ENCODE measurements at places on chromosomes 4 and X.
A peak's percentile ranks its signal among the peaks of the same experiment; 100 is the strongest.

DNA sequence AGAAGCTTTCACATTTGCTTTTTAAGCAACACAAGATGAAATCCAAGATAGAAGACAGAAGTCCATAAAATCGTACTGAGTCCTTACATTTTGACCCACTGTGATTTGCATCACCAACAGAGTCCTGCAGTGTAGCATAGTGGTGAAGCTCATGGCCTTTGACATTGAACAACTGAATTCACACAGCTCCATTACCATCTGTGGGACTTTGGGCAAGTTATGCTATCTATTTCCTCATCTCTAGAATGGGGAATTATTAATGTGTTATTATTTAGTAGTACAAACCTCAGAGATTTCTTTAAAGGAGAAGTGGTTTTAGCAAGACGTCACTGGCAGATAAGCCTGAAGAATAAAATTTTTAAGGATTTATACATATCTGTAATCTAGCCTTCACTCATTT, 10.7 kb downstream of the GPRIN3 start:
- no peak for DNase-seq

GRCh38 chrX:130204647-130205046, 32.9 kb downstream of the RAB33A start:
- DNase-seq = no peak

DNA sequence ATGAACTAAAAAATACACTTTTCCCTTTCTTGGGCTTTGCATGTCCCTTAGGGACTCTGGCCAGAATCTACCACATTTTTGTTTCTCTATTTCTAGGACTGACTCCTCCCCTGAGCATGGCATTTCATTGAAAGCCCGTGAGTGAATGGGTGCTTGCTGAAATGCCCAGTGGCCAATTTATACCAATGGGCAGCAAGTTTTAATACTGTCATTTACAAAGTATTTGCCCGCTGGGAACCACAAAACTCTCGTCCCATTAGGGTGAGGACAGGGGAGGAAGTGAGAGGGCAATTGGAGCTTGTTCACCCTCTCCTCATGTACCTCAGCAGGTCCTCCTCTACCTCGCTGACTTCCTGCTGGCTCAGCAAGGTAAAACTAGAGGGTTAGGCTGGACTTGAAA, 1.1 kb downstream of the SRPX2 start:
- DNase-seq = no peak

GRCh38 chrX:38890963-38891362, 89.7 kb downstream of the MID1IP1 start:
- no peak for DNase-seq

DNA sequence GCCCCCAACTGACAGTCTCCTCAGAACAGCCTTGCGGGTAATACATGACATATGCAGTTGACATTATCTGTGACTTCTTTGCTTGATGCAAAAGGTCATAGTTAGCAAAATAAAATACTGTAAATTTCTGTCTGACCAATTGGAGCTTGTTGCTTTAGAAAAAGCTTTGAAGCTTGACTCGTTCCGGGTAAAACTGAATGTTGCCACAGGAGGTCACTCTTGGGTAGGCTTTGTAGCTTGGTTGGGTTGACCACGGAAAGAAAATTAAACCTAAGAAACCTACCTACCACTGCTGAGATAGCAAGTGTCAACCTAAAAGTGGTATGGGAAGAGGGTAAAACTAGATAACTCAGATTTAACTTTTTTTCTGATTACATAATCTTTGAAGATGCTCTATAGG, 23.2 kb downstream of the PRPS2 start:
- DNase-seq = peak; percentile 44

DNA sequence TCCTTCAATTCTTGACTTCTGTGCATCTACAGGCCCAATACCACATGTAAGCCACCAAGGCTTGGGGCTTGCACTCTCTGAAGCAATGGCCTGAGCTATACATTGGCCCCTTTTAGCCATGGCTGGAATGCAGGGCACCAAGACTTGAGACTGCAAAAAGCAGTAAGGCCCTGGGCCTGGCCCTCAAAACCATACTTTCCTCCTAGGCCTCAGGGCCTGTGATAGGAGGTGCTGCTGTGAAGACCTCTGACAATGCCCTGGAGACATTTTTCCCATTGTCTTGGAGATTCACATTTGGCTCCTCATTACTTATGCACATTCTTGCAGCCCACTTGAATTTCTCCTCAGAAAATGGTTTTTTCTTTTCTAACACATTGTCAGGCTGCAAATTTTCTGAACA, 68.5 kb upstream of the FSTL5 start:
- no peak for DNase-seq

DNA sequence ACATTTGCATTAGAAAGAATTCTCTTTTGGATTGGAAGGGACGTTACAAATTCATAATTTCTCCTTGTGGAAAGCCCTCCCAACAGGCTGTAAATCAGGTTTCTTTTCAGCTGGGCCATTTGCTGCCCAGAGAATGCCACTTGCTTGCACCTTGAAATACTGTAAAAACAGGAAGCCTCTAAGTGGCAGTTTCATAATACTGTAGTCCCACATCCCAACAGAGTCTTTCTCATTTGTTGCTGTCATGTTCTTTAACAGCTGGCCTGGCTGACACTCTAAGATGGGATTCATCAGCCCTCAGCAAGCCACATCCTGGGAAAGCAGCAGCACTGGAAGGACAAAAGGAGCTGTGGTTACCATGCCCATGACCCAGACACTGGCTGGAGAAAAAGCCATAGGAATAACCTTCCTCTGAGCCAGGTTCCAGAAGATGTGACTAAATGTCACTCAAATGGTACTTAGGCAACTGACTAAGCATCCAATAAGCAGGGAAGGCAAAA, 221.9 kb upstream of the MBNL3 start:
- no peak for DNase-seq

DNA sequence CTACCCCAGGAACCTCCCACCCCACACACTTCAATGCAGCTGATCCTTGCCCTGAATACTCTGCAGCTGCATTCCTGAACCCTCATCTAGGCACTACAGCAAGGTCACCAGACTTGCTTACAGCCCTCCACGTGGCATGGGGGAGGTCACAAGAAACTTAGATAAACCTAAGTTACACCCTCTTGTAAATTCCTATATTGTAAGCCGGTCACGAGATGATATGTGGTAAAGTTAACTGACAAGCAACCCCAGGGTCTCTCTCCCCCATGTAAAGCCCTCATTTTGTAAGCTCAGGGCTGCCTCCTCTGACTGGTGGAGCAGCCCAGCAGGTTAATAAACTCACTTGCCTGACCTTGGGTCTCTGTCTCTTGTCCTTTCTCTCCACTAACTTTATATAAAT, 570.7 kb downstream of the PCDH7 start:
- no peak for DNase-seq

- no peak for DNase-seq
These were observed 89.3 kb upstream of the MAML3 start for GRCh38 chr4:140243278-140243753.

- no peak for DNase-seq
These were observed 121.4 kb downstream of the RNF150 start for GRCh38 chr4:141011901-141012315.

GRCh38 chrX:45699158-45699557, 498.5 kb upstream of the DIPK2B start:
- DNase-seq = no peak

- DNase-seq = no peak
These were observed 181.5 kb downstream of the GC start for GRCh38 chr4:71602289-71602900.

DNA sequence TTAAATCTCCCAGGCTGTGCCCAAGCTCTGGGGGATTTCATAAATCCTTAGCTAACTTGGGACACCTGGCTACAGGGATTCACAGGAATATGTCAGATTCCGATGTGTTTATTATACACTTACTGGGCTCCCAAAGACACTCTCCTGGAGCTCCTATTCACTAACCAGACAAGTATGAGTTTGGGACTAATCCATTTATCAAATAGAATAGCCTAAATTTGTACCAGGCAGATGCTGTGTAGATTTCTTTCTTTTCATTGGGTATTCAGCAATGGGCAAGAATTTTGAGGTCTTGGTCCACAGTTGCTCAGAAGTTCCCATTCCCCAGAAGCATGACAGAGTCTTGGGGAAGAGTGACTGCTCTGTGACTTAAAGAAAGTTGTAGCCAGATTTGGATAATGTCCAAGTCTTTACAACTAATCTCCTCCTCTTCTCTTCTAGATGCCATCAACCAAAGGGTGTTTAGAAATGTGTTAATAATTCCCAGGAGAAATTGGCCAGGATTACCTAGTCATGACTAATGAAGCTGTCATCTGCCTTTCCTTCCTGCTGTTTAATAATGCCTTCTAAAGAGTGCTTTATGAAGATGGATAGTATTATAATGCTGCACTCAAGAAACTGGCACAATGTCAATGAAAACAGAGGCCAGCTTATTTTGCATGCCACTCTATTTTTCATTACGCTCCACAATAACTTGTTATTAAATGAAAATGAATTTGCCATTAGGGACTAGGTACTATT, 120.9 kb downstream of the CHIC2 start:
- DNase-seq = peak; percentile 5

- DNase-seq = no peak
These were observed 294.9 kb upstream of the ZCCHC13 start for GRCh38 chrX:74009041-74009440.

DNA sequence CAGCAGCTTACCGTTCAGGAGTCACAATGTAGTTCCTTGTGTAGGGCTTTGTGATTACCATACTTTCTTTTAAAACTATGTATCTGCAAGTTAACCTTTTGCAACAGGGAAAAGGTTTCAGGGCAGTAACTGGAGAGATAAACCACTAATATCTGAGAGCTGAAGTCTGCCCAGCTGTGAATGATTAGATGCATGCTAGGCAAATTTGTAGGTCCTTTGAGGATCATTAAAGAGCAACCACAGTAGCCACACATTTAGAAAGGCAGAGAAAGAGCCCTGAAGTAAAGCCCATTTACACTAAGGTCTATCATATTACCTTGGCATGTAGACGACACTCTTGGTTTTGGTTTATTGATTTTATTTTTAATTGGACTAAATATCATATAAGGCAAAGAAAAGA, 60.0 kb downstream of the ATP8A1 start:
- DNase-seq = no peak

- no peak for DNase-seq
These were observed 111.8 kb upstream of the STIM2 start for GRCh38 chr4:26748811-26749210.

DNA sequence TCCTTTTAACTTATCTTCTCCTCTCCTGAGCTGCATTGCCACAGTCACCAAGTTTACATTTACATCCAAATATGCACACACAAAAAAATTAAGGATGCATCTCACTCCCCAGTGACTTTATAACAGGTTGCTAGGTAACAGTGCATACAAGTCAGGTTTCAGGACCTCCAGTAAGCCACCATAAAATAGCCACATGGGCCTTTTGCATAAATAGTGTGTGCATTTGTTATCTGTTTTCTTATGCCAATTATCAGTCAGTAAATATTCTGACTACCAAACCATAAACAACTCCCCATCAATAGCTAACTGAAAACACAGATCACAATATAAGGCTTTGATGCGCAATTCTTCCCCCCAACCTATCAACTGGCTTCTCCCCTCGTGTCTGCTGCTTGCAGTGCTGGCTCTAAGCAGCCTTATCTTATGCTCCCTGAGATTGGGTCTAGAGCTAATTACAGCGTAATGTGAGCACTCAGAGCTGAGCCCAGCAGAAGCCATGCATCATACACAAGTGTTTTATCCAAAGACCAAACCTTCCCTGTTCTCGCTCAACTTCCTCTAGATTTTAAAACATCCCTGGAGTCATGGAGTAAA, 55.4 kb downstream of the ZNF827 start:
- no peak for DNase-seq

DNA sequence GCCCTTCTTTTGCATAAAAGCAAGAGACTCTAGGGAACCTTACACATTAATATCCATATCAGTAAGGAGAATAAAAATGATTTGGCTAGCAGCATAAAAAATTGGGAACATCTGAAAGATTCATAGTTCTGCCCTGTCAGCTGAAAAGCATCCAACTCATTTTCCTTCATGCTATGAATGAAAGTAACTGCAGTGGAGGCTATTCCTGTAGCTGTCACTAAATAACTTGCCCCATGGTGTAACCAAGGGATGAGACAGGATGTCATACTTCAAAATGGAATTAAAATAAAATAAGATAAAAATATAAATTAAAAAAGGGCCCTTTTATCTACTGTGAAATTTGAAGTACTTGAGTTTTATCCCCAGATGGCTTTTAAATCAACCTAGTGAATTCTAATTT, 878.8 kb downstream of the C4orf33 start:
- DNase-seq = no peak

GRCh38 chr4:88242144-88242543, 42.2 kb downstream of the PPM1K start:
- DNase-seq = no peak

- DNase-seq = no peak
These were observed 3.9 kb upstream of the LDOC1 start for GRCh38 chrX:141180851-141181250.
